ENCODE measurements at places on chromosomes 1 and 21.

GRCh38 chr21:46088189-46088588 lies 9.7 kb upstream of the COL6A2 start:
- no peak for DNase-seq

DNA sequence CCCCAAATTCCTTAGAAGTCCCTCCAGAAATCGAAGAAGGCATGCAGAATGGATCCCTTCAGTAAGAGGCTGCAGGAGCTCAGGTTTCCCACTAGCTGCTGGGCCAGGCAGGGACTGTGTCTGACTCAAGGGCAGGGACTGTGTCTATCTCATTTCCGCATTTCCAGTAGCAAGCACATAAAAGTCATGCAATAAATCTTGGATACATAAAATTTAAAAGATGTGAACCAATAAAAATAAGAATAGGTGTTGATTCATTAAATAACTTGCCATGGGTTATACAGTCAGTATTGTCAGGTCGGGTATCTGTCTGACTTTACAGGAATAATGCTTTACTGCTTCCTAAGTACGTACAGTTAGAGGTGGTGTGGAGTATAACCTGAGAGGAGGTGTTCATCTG lies 15.2 kb downstream of the PM20D1 start:
- no peak for DNase-seq

DNA sequence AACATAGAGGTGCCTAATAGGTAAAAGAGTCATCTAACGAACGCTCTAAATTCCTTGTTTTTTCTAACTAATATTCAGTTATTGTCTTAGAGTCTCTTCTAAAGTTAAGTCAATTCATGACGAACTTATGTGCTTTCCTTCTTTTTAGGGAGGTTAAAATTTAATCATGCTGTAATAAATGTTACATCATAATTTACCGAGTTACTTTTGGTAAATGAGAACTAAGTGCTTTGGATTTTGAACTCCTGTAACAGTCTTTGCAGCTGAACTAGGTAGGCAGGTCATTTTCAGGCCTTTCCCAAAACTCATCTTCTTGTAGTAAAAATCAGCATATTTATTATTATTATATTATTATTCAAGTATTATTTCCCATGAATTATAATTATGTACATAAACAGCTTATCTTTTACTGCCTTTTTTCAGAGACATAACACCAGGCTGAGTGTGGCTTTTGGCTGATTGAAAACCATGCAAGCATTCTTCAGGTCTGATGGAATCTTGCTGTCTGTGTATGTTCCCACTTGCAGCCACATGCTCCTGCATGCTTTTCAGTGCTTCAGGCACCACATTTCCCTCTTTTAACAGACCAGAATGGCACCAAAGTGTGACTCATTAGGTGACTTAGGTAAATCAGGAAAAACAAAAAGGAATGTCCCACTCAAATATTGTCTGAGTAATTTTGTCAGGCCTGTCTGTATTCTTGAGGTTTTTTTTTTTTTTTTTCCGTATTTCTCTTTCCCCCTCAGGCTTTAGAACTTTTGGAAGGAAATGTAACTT lies 81.0 kb upstream of the CD55 start:
- no peak for DNase-seq

DNA sequence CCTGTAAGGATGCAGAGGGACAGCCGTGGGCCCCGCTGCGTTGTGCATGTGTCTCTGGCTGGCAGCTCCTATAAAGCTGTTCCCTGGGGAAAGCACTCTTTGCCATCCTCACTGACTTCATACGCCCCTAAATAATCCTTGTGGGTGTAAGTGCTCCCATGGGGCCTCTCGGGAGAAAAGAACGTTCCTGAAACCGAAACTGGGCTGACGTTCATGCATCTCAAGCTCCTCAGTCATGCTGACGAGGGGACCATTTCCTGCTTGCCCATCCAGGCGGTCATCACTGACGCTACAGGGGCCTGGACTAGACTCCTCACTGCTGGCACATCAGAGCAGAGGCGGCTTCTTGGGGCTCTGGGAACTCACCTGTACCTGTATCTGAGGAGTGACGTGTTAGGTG lies 73.1 kb upstream of the USP24 start:
- DNase-seq, result no peak

GRCh38 chr1:115282807-115283208 lies 55.2 kb downstream of the NGF start:
- no peak for DNase-seq

Measured in NCI-H2081 treated with DMSO at 0.1 percent for 48 hours (cell line).